ENCODE measurements at places on chromosomes 6 and 20.

DNA sequence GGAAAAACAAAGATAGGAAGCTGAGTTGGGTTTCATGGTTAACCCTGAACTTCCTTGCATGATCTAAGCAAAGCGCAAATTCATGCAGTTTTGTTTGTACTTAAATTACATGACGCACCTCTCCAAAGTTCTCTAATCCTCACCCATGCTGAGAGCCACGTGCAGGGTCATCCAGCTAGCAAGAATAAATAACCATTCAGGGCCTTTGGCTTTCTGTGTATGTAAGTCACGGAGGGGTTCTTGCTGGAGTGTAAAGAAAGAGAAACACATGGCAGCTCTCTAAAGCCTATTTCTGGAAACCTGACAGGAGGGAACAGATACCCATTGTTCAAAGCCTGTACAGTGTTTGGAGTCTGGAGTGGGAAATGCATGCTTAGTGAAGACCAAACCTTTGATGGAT is 171.7 kb upstream of the CCN2 start:
- no peak for DNase-seq

GRCh38 chr6:30870546-30870945 is 13.8 kb upstream of the DDR1 start:
- DNase-seq, result no peak

GRCh38 chr6:165920896-165921671 is 246.6 kb downstream of the TBXT start:
- DNase-seq, result no peak

DNA sequence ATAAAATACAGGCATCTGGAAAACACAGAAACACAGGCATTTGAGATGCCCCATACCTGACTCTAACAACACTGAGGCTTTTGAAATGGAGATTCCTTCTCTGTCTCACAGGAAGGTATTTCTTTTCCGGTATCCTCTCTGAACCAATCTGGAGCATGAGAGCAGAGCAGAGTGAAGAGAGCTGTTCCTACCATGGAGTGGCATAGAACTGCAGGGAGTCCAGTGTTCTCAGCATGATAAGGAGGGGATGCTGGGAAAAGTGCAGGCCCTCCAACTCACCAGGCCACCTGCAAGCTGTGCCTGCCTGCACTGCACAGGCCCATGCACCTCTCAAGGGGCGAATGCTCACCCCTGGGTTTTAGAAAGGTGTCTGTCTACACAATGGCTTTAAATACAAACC is 89.2 kb downstream of the FOXA2 start:
- no peak for DNase-seq

- DNase-seq, result peak; percentile 58
These were observed 6.5 kb downstream of the RPS6KA2 start for GRCh38 chr6:166620478-166621113.

DNA sequence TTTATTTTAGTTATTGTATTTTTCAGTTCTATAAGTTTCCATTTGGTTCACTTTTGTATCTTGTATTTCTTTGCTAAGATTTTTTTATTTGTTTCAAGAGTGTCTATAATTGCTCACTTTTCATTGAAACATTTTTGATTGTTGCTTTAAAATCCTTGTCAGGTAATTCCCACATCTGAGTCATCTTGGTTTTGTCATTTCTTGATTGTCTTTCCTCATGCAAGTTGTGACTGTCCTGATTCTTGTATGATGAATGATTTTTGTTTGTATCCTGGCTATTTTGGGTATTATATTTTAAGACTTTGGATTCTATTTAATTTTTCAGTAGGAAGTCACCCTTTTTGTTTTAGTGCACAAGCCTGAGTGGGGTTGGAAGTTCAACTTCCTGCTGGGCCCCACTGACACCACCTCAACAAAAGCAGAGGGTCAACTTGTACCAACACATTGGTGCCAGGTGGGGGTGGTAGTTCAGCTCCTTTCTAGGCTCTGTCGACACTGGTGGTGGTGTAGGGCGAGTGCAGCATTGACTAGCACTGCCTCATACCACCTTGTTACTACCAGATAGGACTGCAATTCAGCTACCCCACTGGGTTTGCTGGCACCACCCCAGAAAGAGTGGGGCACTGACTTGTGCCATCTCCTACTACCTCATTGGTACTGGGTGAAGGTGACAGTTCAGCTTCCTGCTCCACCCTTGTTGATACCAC is 8.8 kb downstream of the RSPH3 start:
- no peak for DNase-seq

DNA sequence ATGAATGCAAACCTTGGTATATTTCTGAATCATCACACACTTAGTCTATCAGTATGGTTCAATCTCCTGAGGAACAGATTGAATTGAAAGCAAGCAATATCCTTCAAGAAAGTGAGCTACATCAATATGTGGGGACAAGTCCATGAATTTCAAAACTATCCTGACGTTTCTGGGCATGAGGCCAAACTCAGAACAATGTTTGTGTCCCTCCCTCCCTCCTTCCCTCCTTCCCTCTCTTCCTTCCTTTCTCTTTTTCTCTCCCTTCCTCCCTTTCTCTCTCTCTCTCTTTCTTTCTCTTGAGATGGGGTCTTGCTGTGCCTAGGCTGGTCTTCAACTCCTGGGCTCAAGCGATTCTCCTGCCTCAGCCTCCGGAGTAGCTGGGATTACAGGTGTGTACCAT is 27.9 kb upstream of the SYNCRIP start:
- DNase-seq, result no peak

DNA sequence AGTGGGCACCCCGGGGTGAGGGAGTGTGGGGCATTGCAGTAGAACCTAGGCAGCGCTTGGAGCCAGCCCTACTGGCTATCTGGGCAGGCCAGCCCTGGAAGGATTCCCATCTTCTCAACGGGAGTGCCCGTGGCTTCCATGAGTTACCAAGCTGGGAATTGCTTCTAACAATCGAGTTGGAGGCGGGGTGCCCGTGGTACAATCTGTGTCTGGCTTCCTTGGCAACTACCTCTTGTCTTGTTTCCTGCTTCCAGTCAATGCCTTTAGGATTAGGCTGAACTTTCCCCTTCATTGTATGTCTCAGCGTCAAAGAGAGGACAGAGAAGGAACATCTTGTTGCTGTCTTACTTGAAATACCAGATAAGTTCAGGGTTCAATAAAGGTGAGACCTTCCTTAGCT is 33.3 kb downstream of the PPP1R14C start:
- no peak for DNase-seq

DNA sequence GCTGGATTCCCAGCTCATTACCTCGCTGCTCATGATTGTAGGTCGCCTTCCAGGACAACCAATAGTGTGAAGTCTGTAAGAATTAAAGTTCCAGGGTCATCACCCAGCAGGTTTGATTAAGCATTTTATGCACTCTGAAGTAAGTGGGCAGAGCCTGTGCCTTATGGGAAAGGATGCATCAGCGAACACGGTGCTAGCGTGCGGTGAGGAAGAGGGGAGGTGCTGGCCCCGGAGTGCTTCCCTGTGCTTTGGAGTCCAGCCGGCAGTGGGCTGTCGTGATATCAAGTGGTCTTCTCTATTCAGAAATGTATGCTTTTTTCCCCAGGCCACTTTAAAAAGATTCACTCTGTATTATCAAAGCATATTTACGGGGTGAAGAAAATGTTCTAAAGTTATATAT is 16.0 kb downstream of the DUSP22 start:
- no peak for DNase-seq

DNA sequence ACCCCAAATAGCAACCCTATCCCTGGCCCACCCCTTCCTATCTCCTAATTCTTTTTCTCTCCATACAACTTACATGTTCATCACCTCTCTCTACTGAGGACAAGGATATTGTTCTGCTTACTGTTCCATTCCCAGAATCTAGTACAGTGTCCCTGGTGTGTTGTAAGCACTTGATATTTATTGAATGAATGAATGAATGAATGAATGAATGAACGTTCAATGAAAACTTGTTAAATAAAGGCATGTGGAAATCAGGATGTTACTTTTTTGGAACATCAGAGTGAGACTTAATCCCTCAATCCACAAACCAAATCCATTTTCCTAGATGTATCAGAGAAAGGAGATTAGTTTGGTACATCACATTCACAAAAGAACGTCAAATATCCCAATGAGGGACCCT is 6.8 kb upstream of the JPH2 start:
- DNase-seq, result no peak

DNA sequence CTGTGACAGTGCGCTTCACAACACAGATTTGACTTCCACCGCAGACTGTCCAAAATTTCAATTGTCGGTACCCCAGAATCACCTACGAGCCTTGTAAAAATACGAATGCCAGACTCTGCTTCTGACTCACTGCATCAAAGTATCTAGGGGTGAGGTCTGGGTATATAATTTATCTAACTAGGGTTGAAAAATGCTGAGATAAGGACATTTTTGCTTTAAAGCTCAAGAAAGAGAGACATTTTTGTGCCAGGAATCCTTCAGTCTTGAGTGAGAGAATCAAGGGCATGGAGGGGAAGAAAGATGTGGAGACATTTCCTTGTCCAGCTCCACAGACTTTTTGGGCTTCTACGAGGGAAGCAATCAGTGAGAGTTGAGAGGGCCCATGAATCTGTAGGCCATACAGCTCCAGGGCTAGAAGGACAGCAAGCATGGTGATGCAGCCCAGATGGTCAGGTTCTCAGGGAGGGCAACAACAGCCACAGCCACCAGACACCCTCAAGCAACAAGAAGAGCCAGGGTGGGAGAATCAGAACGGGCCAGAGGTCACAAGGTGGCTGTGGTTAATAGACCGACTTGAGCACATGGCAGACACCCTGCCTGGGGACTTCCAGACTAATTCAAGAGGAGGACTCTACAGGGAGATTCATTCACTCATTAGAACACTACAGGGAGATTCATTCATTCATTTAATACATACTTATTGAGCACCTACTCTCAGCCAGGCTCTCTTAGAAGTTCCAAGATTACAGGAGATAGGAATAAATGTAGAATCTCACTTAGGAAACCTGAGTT is 211.1 kb upstream of the PRDM1 start:
- DNase-seq, result no peak

DNA sequence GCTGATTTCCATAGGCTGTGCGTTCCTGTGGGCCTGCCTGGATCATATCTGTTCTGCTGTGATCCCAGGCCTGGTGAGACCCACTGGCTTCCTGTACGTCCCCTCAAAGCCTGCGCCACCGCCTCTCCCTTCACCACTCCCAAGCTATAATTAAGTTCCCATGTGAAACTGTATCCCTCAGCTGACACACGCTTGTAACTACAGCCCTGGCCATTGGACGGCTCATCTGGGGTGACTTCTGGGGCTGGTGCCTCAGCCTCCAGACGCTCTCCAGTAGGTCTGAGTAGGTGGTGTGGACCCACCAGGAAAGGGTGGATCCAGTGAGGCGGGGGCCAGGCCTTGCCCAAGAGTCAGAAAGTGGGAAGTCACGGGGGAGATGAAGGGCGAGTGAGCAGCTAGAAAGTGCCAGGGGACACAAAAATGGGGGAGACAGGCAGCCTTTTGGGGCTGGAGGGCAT is 21.0 kb downstream of the PPARD start:
- no peak for DNase-seq

DNA sequence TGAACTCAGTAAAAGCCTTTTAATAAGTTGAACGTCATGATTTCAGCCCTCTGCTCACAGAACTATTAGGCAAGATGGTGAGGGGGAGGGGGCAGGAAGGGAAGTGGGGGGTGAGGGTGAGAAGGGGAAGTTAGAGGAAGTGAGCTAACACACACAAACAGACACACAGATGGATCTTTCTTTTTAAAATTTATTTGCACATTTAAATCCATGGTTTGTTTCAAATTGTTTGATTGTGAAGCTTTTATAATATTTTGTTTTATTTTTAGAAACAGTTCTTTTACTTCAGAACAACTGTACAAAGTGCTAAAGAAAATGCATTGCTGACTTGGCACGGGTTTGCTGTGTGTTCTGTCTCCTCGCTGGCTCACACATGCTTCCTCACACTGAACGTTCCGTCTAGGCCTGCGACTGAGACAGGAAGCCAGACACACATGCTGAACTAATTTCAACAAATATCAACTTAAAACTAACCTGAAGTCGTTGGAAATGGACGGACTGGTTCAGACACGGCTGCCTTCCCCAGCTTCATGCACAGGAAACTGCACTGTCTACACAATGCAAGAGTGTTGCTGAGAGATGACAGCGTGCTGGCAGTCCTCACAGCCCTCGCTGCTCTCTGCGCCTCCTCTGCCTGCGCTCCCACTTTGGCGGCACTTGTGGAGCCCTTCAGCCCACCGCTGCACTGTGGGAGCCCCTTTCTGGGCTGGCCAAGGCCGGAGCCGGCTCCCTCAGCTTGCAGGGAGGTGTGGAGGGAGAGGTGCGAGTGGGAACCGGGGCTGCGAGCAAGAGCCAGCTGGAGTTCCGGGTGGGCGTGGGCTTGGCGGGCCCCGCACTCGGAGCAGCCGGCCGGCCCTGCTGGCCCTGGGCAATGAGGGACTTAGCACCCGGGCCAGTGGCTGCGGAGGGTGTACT is 8.1 kb upstream of the ZBP1 start:
- DNase-seq, result peak; percentile 85

- no peak for DNase-seq
These were observed at the start of gene UCKL1 for GRCh38 chr20:63955827-63956663. UCKL1 (minus strand) TSS chr20:63956416; CDS start chr20:63956372, 44 bp downstream.

GRCh38 chr6:3393836-3394202 is 63.0 kb downstream of the SLC22A23 start:
- DNase-seq, result no peak

DNA sequence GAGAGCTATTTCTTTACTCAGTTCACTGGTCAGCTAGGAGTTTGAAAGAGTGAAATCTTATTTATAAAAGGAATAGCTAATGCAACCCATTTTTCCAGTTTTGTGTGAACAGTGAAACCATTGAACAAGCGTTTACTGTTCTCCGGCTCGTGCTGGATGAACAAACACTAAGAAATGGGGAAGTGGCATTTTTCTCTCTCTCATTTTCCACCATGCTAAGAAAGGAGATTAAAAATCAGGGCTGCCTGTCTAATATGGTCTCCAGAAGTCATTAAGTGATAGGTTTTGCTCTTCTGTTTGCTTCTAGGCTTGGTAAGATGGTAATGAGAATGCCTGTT is 774 bp upstream of the SFT2D1 start:
- DNase-seq, result no peak

GRCh38 chr20:45059022-45059728 is 41.8 kb downstream of the KCNS1 start:
- no peak for DNase-seq

GRCh38 chr6:36267731-36268477 is 2.0 kb upstream of the PNPLA1 start:
- no peak for DNase-seq

DNA sequence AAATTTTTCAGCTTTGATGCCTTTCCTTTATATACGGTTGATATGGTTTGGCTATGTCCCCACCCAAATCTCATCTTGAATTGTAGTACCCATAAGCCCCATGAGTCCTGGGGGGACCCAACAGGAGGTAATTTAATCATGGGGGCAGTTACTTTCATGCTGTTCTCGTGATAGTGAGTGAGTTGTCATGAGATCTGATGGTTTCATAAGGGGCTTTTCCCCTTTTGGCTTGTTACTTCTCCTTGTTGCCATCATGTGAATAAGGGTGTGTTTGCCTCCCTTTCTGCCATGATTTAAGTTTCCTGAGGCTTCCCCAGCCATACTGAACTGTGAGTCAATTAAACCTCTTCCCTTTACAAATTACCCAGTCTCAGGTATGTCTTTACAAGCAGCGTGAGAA is 66.8 kb downstream of the ARHGAP18 start:
- DNase-seq, result no peak

GRCh38 chr6:11992086-11992485 is 20.0 kb upstream of the HIVEP1 start:
- no peak for DNase-seq

GRCh38 chr6:137237413-137238170 is 18.4 kb upstream of the IFNGR1 start:
- no peak for DNase-seq

GRCh38 chr6:119536666-119537065 is 187.1 kb upstream of the MAN1A1 start:
- no peak for DNase-seq

Measured in vagina (tissue), 2 donors.